ENCODE measurements at places on chromosomes 11 and 22. TPM values are rescaled to one million over a fixed set of nuclear protein-coding genes. Genes with fewer than 3 reads are reported as not detected.
A peak's percentile ranks its signal among the peaks of the same experiment; 100 is the strongest.

GRCh38 chr22:19352766-19353165 lies 61.2 kb upstream of the CLTCL1 start:
- no peak for DNase-seq

DNA sequence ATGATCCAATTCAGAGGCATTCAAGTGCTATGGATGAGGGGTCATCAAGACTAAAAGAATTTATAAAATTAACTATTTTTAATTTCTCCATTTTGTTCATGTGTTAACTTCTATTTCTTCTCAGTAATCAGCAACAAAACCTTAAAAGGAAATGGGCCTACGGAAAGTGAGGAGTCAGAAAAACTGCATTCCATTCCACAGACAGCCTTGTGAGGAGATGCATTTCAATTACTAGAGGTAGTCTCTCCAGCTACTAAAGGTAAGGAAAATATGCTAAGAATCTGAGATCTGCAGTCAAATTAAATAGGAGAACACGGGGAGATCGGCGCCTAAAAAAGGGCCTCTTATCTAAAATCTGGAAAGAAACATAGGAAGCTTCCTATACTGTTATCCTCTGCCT lies 661.7 kb downstream of the DLG2 start:
- no peak for DNase-seq

DNA sequence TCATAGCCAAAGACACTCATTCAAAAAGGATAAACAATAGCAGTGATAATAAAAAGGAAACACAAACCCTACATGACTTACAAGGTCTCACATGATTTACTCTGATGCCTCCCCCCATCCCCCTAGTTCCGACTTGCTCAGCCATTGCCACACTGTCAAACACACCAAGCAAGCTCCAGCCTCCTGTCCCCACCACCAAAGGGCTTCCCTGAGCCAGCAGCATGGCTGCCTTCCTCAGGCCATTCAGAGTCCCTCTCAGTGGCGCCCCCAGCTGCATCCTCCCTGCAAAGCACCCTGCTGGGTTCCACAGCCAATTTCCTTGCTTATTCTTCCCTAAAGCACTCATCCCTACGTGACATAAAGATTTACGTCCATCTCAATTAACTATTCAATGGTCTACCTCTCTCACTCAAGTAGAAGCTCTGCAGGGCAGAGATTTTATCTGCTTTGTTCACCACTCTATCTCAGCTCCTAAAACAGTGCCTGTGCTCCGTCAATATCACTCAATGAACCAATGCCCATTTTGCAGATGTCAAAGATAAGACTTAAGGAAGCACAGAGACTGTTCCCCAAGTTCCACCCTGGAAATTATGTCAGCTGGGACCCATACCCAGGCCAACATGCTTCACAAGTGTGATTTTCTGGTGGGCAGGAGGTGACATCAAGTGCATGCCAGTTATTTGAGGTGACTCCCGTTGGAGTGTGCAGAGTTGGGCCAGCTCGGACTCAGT lies 106.9 kb downstream of the SYN3 start:
- DNase-seq, result peak; percentile 78

DNA sequence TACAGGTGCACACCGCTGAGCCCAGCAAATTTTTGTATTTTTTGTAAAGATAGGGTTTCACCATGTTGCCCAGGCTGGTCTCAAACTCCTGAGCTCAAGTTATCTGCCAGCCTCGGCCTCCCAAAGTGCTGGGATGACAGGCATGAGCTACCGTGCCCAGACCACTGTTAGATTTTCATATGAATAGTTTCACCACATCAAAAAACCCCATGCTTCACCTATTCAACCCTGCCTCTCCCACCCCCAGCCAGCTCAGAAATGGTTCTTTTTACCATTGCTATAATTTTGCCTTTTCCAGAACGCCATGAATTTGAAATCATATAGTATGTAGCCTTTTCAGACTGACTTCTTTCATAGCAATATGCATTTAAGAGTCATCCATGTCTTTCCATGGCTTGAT lies 37.9 kb downstream of the CDPF1 start:
- no peak for DNase-seq

- peak; percentile 86 for DNase-seq
These were observed 129.7 kb downstream of the LDLRAD3 start for GRCh38 chr11:36073411-36074203.

DNA sequence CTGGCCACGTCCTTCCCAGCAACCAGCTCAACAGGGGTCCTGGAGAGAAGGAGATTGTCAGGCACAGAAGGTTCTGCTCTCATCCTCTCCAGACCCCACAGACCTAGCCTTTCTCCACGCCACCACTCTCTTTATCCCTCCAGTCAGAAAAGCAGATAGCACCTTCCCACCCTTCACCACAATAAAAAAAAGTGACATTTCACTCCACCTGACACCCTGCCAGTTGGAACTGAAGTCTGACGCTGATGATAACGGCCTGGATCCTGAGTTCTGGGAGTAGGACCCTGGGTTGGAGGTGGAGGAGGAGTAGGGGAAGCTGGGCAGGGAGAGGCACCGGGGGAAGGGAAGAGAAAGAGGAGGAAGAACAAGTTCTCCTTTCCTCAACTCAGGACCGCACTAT lies 127.5 kb upstream of the ANO1 start:
- no peak for DNase-seq

- peak; percentile 48 for DNase-seq
These were observed 244.7 kb downstream of the ETS1 start for GRCh38 chr11:128342511-128343134.

- DNase-seq, result no peak
These were observed 37.9 kb downstream of the SBF1 start for GRCh38 chr22:50436841-50437341.

DNA sequence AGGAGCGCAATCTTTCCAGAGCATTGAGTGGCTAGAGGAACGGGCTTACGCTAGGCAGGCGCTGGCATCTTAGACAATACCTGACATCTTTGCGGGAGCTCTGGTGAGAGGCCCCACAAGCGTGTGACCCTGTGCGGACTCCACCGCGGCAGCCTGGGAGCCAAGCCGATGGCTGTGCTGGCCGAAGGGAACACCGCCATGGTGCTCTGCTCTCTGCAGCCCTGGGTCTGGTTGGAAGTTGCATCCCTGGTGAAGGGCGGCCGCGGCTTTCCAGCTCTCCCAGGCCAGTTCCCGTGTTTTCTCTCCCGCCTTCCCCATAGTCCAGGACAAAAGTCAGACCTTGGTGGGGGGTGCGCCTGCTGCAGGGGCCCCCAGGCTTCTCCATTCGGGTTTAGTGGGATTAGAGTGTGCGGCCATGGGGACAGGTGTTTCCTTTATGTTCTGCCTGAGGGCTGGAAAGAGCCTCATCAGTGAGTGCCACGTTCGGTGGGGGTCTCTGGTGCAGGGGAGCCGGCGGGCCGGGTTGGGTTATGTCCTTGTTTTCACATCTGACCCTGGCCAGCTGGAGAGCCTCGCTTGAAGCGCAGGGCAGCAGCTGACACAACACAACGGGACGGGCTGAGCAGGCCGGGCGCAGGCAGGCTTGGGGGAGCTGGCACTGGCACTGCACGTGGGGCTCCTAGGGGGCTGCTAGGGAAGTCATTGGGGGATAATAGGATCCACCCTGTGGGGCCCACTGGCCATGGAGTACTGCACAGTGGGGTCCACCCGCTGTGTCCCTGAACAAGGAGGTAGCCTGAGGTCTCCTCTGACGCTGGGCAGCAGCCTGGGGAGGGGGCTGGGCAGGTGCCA lies 94.8 kb downstream of the KCNQ1 start:
- DNase-seq, result no peak

Gene OSM
- 3.3 TPM for total RNA-seq

Gene ISX
- not detected for total RNA-seq

Gene CRYBB3
- not detected for total RNA-seq

Gene OR4C11
- not detected for total RNA-seq

Gene PGR
- total RNA-seq, result 2.5 TPM

All from lung (tissue), 17 donors.